ENCODE measurements at places on chromosomes 2 and 18.
A peak's percentile ranks its signal among the peaks of the same experiment; 100 is the strongest.

- DNase-seq, result no peak
Measured at GRCh38 chr18:50839996-50840395, 20.2 kb upstream of the MRO start.

- peak; percentile 22 for DNase-seq
Measured at GRCh38 chr18:56067969-56068671, 480.1 kb upstream of the TCF4 start.

DNA sequence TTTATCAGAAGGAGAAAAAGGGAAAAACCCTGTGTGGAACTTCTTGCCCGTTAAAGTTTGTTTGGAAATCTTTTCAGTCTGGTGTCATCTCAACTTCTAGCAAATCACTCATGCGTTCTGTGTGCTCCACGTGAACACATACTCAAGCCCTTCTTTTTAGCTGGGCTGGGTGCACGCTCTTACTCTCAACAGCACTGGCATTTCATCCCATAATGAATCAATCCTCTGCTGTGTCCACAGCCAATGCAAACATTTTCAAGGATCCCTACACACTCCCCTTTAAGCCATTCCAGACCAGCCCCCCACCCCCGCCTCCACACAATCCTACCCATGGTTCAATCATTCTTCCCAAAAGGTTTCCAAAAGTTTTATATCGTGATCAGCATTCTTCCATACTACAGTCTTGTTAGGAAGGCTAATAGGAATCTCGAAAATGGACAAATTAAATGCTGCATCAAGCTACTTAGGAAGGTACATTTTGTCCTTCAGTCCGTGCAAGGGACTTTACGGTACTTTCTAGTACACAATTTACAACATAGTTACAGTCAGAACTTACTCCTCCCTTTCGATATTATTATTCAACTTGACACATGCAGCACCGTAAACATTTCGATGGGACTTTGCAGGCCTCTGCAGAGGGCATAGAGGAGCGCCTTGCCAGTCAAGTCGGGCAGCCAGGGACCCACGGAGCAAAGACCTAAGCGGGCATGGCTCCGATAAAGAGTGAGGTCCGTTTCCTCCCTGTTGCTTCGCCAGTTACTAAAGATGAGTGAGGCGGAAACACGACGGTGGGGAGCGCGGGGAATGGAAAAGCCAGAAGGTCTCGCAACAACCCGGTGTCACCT, 1.4 kb downstream of the PTGR3 start:
- no peak for DNase-seq

- DNase-seq, result no peak
Measured at GRCh38 chr2:75041731-75042600, 83.5 kb downstream of the POLE4 start.

- no peak for DNase-seq
Measured at GRCh38 chr2:152038441-152038958, 60.3 kb downstream of the CACNB4 start.

GRCh38 chr2:134198006-134198634, 55.8 kb upstream of the MGAT5 start:
- no peak for DNase-seq

DNA sequence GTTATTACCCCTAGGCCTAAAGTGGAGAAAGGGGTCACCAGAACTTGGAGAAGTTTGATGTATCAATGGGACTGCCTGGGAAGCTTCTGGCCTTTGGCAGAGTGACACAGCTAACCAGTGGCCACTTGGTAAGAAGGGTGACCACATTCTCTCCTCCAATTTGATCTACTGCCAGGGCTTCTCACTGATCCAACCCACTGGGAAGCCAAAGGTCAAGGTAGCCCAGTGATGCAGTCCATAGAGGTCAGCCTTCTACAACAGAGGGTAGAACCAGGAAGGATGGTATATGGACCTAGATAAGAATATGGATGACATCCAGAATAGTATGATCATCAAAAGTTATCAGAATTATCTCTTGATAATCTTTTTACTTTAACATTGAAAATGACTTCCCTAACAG, 493.6 kb downstream of the NYAP2 start:
- DNase-seq, result no peak

- no peak for DNase-seq
Measured at GRCh38 chr2:240635998-240636547, 10.8 kb downstream of the GPR35 start.

DNA sequence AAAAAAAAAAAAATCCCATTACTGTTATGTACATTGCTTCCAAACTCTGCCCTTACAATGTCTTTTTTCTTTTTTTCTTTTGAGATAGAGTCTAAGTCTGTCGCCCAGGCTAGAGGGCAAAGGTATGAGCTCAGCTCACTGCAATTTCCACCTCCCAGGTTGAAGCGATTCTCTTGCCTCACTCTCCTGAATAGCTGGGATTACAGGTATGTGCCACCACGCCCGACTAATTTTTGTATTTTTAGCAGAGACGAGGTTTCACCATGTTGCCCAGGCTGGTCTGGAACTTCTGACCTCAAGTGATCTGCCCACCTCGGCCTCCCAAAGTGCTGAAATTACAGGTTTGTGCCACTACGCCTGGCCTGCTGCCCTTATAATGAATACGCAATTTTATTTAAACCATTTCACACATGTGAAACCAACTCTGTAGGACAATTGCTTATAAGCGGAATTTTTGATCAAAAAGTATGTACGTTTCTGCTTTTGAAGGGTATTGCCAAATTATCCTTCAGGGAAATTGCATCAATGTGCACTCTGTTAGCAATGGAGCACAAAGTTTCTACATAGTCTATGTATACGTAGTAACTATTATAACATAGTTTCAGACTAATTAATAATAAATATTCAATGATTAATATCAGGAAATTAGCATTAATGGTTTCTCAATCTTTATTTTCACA, 55.7 kb upstream of the ACTR3 start:
- DNase-seq, result no peak

GRCh38 chr2:72892506-72893173, 5.4 kb downstream of the SPR start:
- DNase-seq, result peak; percentile 23

- no peak for DNase-seq
Measured at GRCh38 chr18:3759099-3759498, 309.1 kb downstream of the TGIF1 start.

GRCh38 chr2:62313449-62314227, 117.7 kb downstream of the B3GNT2 start:
- DNase-seq, result no peak

- no peak for DNase-seq
Measured at GRCh38 chr2:172389685-172390339, 37.6 kb upstream of the ITGA6 start.

DNA sequence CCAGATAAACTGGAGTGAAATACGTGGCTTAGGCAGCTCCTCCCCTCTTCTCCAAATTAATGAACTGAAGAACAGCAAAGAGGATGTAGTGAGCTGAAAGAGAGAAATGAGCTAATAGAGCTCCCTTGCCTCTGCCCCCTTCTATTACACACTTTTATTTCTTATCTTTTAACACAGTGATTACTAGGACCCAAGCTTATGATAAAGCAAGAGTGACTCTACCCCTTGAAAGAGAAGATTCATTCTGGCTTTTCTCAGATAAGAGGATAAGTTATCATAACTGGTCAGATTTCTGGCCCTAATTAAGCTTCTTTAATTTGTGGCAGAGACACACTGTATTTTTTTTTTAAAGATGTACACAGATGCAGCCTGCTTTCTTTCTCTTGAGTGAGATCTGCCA, 102.2 kb downstream of the MSTN start:
- no peak for DNase-seq

DNA sequence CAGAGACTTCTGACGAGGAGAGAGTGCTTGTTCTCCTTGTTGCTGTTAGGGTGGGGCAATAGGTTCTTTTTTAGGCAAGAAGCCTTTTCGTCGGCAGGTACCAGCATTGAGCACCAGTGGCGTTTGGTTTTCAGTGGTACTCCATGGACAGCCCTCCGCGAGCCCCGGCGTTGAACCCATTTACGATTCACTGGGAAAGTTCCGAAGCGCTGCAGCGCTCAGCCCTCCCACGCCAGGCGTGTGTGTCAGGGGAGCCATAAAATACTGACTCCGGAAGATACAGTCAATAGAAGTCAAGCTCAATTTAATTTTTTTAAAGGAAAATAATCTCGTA, 494 bp upstream of the ROCK1 start:
- DNase-seq, result no peak

GRCh38 chr2:105409717-105410116, 10.9 kb upstream of the FHL2 start:
- DNase-seq, result peak; percentile 61

- no peak for DNase-seq
Measured at GRCh38 chr18:4878480-4878879, 318.6 kb downstream of the AKAIN1 start.

GRCh38 chr2:237184192-237184918, 98.7 kb downstream of the COPS8 start:
- peak; percentile 6 for DNase-seq

- no peak for DNase-seq
Measured at GRCh38 chr2:158637357-158637756, 157.8 kb upstream of the DAPL1 start.

- no peak for DNase-seq
Measured at GRCh38 chr18:4721545-4721944, 266.4 kb upstream of the DLGAP1 start.

GRCh38 chr2:6810961-6811360, 54.7 kb downstream of the CMPK2 start:
- no peak for DNase-seq

GRCh38 chr2:8544171-8544785, 137.6 kb upstream of the ID2 start:
- DNase-seq, result no peak
